ENCODE measurements at places on chromosomes 12 and 14.

DNA sequence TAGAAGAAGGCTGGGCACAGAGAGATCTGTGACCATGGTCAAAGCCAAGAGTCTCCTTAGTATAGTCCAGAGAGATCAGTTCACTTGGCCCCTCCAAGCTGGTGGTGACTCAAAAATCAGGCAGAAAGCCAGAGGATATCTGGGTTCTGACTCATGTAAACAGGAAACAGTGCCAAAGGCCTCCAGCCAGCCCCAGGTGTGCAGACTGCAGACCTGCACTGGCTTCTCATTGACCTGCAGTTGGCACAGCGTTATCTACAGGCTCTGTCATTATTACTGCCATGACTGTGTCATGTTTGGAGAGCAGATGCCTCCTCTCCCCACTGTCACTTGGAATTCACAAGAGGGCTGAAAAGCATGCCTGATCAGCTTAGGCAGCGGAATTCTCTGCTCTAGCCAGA is 295.7 kb upstream of the PRKD1 start:
- no peak for DNase-seq

GRCh38 chr14:82854131-82854530 is 1320.5 kb upstream of the SEL1L start:
- no peak for DNase-seq

GRCh38 chr12:9761419-9761781 is 699 bp upstream of the CD69 start:
- no peak for DNase-seq

GRCh38 chr12:5499566-5500330 is 67.8 kb downstream of the NTF3 start:
- DNase-seq = no peak

- no peak for DNase-seq
Measured at GRCh38 chr12:114431902-114432301, 26.0 kb upstream of the TBX5 start.

- no peak for DNase-seq
Measured at GRCh38 chr12:82605115-82605514, 81.6 kb upstream of the TMTC2 start.

DNA sequence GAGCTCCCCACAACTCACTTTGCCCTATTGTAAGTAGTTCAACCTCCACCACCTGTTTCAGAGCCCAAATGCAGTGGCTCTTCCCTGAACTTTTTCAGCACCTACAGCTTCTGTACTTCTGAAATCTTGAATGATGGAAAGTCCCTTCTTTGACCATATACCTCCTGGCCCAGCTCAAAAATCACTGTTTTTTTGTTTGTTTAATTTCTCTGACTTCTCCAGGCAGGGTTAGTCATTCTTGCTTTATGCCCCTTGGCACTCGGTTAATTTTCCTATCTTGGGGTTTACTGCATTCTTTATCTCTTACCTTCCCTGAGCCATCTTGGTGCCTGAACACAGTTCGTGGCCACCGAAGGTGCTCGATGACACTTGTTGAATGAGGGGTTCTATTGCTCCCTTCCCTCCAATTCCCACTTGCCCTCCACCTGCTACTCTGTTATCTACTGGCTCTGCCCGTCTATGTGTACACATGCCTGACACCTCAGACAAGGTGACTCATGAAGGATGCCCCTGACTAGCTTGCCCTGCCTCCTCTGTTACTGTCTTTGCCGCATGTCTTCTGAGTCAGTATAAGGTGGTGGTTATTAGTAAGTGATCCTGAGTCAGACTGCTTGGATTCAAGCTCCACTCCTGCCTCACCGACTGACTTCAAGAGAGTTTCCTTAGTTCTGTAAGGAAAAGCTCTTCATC is 4.4 kb downstream of the AMHR2 start:
- no peak for DNase-seq

DNA sequence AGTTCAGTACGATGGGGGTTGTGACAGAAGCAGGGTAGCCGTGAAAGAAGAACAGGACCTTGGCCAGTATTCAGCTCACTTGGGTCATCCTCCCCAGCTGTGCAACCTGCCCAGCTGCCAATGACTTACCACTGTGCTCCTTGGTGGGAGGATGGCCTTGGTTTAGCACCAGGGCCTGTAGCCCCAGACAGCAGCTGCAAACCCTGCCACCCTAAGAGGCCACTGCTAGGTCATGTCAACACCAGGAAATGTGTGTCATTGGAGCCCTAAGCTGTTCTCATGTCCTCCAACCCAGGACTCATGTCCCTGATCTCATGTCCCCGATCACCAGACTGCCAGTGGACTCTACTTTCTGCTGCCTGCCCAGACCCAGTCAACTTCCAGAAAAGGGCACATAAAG is 3.0 kb upstream of the CRACR2A start:
- DNase-seq = peak; percentile 50

- peak; percentile 37 for DNase-seq
Measured at GRCh38 chr14:96783043-96783914, 13.9 kb upstream of the VRK1 start.

- DNase-seq = no peak
Measured at GRCh38 chr12:63319386-63319785, 168.4 kb upstream of the AVPR1A start.

DNA sequence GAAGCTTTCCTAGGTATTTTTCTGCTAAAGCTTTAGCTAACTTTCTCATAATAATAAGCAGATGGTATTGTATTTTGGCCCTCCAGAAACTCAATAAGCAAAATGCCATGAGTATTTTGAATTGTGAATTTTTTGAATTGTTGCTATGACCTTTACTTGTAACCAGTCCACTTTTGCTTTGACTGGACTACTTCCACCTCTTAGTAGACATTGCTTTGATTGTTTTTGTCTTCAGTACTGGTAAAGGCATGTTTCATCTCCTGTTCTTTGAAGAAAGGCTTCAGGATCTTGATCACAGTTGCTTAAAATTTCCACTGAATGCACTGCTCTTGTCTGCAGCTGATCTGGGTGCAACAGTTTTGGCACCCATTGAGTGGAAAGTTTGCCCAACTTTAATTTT is 102.3 kb downstream of the TRMT5 start:
- DNase-seq = no peak

All from esophagus muscularis mucosa (tissue), 4 donors.